ENCODE measurements at places on chromosomes 3 and 15.

GRCh38 chr15:62071711-62072308 lies 5.0 kb downstream of the C2CD4A start:
- no peak for DNase-seq

- DNase-seq, result no peak
These were observed 326.2 kb downstream of the TUSC7 start for GRCh38 chr3:117035745-117036144.

DNA sequence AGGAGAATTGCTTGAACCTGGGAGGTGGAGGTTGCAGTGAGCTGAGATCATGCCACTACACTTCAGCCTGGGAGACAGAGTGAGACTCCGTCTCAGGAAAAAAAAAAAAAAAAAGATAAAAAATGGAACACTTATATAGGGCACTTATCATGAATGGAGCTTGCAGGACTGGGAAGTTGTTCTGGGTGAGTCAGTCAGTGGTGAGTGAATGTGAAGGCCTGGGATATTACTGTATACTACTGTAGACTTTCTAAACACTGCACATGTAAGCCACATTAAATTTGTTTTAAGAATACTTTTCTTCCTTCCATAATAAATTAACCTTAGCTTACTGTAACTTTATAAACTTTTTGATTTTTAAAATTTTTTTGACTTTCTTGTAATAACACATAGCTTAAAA lies 59.8 kb downstream of the SFMBT1 start:
- no peak for DNase-seq

DNA sequence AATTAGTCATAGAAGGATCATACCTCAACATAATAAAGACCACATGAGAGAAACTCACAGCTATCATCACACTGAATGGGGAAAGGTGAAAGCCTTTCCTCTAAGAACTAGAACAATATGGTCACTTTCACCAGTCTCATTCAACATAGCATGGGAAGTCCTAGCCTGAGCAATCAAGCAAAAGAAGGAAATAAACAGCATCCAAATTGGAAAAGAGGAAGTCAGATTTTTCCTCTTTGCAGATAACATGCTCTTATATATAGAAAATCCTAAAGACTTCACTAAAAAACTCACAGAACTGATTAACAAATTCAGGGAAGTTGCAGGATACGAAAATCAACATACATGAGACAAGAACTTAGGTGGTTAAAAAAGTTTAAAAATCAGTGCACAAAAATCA lies 24.7 kb downstream of the MAP3K13 start:
- no peak for DNase-seq

- DNase-seq, result no peak
These were observed 31.4 kb downstream of the MYL3 start for GRCh38 chr3:46831841-46832240.

- no peak for DNase-seq
These were observed 55.7 kb downstream of the SYNPR start for GRCh38 chr3:63333815-63334214.

- no peak for DNase-seq
These were observed 182.2 kb downstream of the SNRPN start for GRCh38 chr15:25137013-25137412.
